ENCODE measurements at places on chromosomes 2 and 18.
A peak's percentile ranks its signal among the peaks of the same experiment; 100 is the strongest.

- DNase-seq, result no peak
Observed at GRCh38 chr18:65936678-65937077, 185.9 kb downstream of the CDH7 start.

DNA sequence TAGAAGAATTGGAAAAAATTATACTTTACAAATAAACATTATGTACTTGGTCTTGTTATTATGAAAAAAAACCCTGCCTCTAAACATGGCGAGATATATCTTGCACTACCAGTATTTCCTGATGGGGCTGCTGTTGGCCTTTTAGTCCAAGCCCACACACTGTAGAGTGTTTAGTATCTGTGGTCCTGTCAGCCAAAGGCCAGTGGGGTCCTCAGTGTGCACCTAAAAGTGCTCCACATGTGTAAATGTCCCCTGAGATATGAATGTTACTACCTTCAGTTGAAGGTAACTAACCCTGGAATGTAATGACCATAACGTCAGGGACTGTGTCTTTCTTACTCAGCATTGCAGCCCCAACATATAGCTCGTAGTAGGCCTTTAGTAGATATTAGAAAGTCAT, 71.1 kb upstream of the HK2 start:
- no peak for DNase-seq

DNA sequence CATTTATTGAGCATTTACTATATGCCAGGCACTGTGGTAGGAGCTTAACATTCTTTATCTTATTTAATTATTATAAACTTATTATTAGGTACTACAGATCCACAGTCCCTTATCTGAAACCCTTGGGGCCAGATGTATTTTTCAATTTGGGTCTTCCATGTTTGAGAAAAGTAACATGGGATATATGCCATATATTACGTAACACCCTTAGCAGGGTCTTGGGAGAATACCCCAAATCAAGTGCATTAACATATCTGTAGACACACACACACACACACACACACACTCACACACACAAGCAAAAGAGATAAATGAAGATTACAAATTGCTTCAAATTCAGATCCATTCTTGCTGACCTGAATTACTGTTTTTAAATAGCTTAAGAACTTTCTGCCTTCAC, 13.7 kb downstream of the NTSR2 start:
- no peak for DNase-seq

GRCh38 chr2:26620031-26620605, 21.0 kb downstream of the CIB4 start:
- no peak for DNase-seq

- no peak for DNase-seq
Observed at GRCh38 chr2:75033516-75033915, 75.1 kb downstream of the POLE4 start.

- no peak for DNase-seq
Observed at GRCh38 chr18:35510076-35510651, 12.4 kb upstream of the INO80C start.

GRCh38 chr18:29163596-29163995, 986.7 kb upstream of the CDH2 start:
- no peak for DNase-seq

DNA sequence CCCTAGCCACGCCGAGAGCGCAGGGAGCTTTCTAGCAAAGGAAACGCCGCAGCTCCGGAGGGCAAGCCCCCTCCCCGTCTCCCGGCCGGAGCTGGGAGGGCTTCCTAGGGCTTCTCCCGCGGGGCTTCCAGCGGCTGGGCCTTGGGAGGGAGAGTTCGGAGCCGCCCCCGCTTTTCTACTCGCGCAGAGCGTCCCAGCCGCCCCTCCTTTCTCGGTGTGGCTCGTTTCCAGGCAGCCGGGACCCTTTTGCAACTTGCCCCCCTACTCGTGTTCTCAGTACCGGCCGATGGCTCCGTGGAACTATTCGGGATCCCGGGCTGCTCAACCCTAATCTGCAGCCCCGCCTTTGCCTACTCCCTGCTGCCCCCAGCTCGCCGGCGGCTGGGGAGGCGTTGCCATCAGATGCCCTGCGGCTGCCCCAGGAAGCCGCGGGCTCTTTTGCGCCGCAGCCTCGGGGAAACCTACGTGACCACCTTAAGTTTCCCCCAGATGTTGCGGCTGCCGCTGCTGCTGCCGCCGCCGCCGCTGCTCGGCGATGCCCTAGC, 1.5 kb upstream of the NR4A2 start:
- DNase-seq, result peak; percentile 53

DNA sequence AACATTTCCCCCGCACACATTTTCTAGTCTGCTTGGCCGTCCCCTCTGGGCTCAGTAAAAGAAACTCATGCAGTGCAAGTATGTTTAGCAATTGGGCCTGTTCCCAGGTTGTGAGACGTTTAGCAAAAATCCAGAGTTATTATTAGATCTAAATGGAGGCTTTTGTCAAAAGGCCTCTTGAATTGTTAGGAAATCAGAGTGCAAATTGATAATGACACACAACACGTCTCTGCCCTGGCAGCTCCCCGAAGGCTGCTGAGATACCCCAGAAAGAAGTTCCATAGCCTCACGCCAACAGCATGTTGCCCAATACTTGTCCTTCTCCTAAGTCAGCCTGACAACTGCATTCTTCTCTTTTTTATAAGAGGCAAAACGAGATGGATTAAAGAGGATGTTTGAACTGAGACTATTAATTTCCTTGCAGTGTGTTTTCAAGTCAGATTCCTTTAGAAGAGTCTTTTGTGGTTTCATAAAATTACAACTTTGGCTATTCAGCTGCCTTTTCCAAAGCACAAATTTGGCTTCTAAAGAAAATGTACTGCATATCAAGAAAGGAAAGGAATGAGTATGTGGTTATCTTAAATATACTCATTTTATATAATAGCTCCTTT, 202.2 kb downstream of the TRIB2 start:
- DNase-seq, result no peak

DNA sequence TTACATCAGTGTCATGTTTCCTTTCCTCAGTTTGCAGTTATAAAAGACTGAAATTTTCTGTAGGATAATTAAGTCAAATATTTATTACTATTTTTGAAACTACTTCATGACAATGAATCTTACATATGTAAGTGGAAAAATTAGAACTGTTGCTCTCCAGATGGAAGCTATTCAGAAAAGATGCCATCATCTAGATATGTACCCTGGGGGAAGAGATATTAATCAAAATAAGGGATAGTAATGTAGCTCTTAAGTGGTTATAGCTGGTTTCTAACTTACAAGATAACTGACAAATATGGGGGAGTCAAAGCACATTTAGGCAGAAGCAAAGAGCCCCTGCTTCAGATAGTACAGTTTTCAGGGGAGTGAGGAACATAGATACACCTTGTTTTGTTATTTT, 38.1 kb upstream of the PAX3 start:
- DNase-seq, result no peak

DNA sequence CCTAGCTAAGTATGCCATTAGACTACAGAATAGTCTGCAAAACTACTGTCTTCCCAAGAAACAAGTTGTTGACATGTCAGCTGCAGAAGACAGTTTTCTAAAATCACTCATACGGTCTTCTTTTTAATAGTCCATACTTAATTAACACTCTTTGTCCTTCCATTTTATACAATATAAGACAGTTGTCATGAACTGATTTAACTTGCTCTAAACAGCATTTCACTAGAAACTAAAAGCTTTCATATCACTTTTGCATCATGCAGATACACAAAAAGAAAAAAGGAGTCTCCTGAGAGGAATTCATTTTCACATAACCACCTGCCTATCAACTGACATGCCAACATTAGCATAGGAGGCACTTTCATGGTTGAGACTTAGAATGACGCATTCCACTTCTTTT, 1159.6 kb upstream of the CHAC2 start:
- no peak for DNase-seq

DNA sequence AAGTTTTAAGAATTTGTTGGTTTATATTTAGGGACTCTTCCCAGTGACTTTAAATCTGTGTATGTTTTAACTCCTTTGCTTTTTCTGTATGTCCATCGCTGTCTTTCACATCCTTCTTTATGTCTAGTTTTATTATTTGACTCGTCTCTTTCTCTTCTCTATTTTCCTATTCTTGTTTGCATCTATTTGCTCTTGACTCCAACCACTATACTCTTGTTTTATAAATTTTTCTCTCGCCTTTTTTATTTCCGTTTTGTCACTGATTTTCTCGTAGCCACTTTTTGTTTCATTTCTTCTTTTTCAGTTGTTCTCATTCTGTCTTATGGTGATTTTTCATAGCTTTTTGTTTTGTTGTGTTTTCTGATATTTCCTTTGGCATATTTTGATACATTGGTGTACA, 170.5 kb upstream of the NETO1 start:
- DNase-seq, result no peak

DNA sequence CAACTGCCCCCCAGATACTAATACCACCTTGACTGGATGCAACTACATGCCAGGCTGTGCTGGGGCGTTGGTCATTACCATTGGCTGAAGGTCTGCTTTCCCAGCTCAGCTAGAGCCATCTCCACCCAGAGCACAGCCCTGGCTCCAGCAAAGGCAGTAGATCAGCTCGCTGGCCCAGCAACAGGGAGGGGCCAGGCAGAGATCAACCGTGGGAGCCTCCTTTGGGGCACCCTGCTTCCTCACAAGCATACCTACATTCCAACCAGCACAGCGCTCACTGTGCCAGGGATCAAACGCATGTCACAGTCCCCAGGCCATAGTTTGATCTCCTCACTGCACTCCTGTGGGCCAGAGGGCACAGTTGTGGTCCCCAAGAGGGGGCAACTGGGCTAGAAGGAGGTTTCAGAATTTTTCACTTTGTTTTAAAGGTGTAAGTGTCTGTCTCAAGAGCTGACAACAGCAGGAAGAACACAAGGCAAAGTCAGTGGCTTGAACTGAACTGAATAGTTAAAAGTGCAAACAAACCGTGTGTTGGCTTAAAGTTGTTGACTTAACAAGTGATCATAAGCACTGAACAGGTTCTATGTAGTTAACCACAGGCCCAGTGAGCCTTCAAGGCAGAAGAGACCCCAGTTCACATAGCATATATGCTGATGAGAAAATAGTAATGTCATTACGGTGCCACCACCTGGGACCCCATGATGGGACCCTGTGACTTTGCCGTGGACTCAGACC, 70.1 kb upstream of the BZW1 start:
- DNase-seq, result no peak

- DNase-seq, result no peak
Observed at GRCh38 chr2:66548422-66548821, 113.5 kb downstream of the MEIS1 start.

DNA sequence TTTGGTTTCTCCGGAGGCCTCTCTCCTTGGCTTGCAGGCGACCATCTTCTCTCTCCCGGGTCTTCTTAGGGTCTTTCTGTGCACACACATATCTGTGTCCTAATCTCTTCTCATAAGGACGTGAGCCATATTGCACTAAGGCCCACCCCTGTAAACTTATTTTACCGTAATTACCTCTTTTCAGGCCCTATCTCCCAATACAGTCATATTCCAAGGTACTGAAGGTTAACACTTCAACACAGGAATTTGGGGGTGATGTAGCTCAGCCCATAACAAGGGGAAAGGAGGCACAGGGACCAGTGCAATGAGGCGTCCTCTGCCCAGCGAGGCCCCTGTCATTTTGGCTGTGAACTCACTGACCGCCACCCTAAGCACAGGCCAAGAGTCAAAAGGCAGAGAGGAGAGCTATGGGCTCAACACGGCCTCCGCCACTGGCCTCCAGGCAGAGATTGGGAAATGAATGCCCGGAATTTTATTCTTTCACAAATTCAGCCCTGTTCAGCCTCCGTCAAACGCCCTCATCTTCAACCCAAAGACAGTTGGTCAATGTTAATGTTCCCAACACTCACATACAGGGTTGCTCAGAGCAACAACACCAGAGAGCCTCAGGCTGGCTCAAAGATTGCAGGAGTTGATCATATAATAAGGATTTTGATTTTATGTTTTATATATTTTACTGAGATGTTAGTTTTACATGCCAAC, 15.9 kb upstream of the NMUR1 start:
- DNase-seq, result no peak

- no peak for DNase-seq
Observed at GRCh38 chr2:88568179-88568578, 59.1 kb downstream of the EIF2AK3 start.

DNA sequence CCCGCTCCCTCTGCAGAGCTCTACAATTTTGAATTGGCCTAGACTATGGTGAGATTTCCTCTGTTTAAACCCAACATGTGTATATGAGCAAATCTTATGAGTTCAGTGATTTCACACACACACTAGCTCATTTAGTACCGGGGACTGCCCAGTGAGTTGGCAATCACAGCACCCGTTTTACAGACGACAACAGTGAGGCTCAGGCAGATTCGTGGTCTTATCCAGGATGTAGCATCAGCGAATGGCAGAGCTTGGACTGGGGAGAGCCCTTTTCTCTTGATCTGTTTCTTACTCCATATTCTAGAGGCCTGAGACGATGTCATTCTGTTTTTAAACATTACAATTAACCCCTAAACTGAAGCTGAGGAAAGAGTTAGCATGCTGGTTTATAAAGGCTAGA, 419.9 kb downstream of the NBAS start:
- no peak for DNase-seq

DNA sequence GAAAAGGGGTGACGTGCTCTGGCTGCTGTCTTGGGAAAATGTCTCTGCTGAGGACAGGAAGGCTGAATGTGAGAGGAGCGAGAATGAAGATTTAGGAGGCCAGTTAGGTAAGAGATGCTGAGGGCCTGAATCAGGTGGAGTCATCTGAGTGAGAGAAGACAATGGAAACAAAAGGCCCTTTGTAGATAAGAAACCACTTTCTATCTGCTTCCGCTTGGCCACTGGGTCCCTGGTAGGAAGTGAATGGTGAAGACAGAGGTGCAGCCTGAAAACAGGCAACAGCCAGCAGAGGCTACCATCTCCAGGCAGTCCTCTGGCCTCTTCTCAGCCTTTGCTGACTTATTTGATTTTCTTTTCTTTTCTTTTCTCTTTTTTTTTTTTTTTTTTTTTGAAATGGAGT, 374.0 kb upstream of the SLC14A2 start:
- no peak for DNase-seq

- DNase-seq, result no peak
Observed at GRCh38 chr2:160720098-160720497, 226.5 kb upstream of the RBMS1 start.

- no peak for DNase-seq
Observed at GRCh38 chr18:11134940-11135339, 14.4 kb downstream of the PIEZO2 start.

- DNase-seq, result no peak
Observed at GRCh38 chr2:54758951-54759350, 35.5 kb downstream of the EML6 start.

DNA sequence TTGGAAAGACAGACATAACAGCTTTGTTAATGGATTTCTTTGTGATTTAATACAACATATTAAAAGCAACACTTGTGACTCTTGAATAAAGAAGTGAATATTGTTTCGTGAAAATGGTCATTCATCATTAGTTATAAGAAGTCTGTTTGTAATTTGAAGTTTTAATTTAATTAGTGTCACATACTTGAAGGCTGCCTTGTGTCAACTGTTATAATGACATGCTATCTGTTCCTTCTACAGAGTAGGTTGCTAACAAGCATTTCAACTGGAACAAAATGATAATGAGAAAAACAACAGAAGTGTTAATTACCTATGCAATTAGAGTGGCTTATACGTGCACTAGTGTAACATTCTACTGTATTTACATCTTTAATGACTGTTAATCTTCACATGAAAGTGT, 624.7 kb downstream of the LRP1B start:
- no peak for DNase-seq
